ENCODE measurements at places on chromosomes 2 and 18.

GRCh38 chr2:153536115-153536514 is 57.6 kb upstream of the RPRM start:
- DNase-seq, result no peak

- DNase-seq, result no peak
Measured at GRCh38 chr18:75588412-75588811, 160.9 kb upstream of the SMIM21 start.

GRCh38 chr2:215787025-215787424 is 226.3 kb downstream of the MREG start:
- DNase-seq, result no peak

DNA sequence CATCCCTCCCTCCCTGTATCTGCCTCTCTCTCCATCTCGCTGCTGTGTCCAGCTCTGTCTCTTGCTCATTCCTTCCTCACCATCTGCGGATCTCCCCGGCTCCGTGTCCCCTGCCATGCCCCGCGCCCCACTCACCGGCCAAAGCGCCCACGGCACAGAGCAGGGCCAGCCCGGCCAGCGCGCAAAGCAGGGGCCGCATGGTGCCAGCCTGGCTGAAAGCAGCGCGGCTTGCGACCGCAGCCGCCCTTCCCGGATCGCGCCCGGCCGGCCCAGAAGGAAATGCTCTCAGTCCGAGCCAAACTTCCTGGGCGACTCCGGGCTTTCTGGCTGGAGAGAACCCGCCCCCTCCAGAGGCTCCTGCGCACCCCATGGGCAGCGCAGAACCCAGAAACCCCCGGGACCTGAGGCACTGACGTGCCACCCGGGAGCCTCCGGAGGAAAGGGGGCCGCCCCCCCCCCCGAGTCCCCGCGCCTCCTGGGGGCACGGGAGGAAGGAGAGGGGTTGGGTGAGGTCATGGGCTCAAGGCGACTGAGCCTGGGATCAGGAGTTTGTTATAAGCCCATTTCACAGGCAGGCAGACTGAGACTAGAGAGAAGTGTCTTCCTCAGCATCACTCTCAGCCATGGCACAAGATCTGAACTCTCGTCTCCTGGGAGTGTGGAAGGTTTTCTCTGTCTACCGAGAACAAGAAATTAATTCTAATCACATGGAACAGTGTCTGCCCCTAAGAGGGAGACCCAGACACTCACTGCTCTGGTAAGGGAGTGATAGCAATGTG is 45.2 kb upstream of the RAB6C start:
- DNase-seq, result no peak

- DNase-seq, result no peak
Measured at GRCh38 chr2:205714789-205715720, 32.8 kb downstream of the NRP2 start.
